ENCODE measurements at places on chromosomes 5 and 9.

- no peak for DNase-seq
These were observed 189.5 kb downstream of the TMEM38B start for GRCh38 chr9:105883847-105884246.

DNA sequence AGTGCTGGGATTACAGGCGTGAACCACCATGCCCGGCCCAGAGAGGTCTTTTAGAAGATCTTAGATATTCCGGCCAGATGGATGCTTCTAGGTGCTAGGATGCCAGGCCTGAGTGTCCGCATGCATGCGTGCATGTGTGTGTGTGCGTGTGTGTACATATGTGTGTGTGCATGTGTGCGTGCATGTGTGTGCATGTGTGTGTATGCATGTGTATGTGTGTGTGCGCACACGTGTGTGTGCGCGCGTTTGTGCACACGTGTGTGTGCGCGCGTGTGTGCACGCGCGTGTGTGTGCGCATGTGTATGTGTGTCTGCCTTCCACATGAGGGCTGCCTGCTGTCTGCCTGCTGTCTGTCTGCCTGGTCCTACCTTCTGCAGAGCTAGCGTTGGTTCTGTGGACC is 88.0 kb upstream of the FCN2 start:
- DNase-seq = no peak

DNA sequence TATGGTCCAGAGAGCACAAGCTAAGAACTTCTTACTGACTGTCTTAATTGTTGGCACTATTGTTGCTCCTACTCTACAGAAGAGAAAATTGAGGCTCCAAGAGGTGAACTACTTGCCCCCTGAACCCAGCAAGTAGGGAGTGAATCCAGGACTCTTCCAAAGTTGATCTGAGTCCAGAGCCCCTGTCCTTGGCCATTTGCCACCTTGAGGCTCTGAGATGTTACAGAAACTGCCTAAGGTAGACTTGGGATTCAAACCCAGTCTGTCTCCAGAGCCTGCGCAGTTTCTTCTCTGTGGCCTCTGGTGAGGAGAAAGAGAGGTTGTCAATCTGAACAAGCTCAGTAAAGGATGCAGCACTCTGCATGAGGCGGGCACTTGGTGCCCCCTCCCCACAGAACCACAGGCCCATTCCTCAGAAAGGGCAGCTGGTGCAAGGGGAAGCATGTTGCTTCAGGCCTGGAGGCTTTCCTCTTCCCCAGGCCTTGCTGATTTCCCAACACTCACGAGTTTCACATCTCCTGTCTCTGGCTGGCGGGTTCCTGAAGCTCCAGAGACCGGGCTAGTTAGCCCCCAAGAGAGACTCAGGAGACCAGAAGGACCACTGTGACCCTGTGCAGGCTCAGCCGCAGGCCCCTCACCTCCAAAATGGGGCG is 2.9 kb upstream of the LCP2 start:
- DNase-seq = no peak

DNA sequence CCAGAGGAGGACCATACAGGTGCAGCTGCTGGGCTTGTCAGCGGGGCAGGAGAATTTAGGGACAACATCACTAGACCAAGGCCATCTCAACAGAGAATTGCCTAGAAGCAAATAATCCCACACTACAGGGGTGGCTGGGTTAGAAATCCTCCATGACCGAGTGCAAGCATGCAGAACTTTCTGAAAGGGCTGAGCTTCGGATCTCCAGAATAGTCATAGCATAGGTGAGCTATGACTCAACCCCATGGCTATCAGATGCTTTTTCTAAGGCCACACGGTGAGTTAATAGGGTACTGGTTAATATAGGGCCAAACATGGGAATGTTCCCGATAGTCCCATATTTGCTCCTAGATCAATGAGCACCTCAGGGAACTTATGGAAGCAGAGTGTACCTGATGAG is 4.2 kb downstream of the KCNIP1 start:
- DNase-seq = no peak

DNA sequence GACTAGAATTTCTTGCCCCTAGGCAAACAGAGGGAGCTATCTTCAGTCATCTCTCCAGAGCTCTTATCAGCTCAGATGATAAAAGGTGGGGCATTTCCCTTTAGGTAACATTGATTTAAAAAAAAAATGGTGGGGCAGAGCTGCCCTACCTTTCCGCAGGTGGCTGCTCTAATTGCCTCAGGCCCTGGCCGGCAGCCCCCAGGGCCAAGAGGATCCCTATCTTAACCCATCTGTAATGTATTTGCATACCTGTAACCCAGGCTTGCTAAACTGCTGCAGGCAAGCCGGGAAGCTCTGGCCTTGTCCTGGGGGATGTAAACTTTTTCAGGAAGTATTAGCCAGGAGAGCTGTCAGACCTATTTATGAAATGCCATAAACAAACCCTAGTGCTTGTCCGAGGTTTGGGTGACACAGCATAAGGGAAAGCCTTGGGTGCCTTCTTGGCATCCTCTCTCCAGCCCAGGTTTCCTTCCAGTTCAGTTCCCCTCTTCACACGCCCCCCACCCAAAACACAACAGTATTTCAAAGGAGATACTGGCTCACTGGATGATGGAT is 20.9 kb upstream of the ZSWIM6 start:
- no peak for DNase-seq

DNA sequence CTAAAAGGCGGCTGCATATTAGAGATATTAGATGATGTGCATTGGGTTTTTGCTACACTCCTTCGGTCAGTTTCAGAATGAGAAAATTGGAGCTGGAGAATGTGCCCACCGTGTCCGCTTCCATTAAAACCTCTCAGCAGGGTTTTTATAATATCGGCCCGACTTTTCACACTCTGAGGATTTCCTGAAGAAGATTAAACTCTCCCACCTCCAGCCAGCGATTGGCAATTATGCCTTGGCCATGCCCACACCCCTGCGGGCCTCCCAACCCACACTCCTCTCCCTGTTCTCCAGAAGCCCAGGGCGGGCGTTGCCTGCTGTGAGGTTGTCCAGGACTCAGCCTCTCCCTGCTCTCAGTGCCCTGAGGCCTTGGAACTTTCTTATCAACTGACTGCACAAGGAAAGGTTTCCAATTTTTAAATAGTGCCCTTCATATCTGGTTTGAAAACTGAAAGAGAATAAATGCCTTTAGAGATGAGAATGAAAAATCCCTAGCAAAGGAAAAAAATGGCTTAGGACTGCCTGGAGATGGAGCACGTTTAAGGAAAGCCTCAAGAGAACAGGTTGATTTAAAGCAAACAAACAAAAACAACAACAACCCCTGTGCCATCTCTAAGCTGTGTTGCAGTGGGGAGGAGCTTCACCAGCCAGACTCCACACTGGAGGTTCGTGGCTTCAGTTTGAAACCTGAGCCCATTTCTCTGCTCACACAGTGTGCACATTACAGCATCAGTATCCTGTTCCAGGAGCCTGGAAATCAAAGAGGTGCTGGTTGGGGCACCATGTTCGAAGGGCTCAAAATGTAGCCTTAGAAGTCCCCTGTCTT is 292.9 kb downstream of the NSG2 start:
- no peak for DNase-seq

DNA sequence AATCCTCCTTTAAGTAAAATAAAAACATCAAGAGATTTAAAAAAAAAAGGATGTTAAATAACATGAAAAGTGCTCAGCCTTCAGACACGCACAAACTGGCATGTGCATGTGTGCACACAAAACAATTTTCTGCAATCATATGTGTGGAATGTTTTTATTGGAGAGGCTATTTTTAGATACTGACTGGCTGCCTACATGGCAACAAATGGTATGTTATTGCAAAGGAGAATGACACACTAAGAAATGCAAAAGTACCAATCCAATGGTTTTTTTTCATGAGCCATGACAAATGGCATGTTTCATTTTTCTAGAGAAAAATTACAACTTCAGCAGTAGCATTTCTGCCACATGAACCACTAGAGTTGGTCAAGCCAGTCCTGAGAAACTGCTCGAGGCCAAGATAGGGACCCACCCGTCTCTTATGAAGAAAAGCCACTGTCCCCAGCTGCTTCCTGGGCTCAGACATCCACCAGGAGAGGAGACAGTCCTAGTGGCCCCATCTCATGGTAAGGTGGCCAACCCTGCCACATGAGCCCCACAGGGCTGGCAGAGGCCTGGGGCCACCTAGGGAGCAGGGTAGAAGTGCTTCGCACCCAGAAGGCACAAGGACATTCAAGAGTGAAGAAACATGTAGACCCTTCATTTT is 116.4 kb downstream of the MYO10 start:
- DNase-seq = no peak

DNA sequence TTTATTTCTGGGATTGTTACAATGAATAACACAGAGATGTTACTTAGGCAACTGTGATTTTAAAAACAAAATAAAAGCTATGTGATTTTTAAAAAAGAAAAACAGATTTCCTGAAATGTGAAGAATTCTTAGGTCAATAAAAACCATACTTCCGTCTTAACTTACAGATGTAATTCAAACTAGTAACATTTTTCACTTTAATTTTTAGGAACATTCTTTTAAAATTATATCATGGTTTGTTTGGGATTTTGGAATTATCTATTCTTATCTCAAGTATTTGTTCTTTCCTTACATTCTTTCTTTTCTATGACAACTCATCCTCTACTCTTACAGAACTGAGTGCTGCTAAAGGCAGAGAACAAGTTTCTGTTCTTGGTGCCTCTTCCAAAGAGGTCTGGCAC is 159.5 kb downstream of the RAPGEF6 start:
- DNase-seq = no peak

- DNase-seq = no peak
These were observed 19.1 kb downstream of the GALNT10 start for GRCh38 chr5:154209591-154210081.
